Left hindlimb (tissue), 1 donor: ENCODE measurements at places on chromosomes 7 and 10.

- DNase-seq: no peak
Measured at GRCh38 chr10:67280405-67280804, 354.6 kb downstream of the LRRTM3 start.

- DNase-seq: no peak
Measured at GRCh38 chr10:20871970-20872369, 25.1 kb downstream of the NEBL start.

GRCh38 chr7:156606691-156607331 lies 33.8 kb upstream of the RNF32 start:
- DNase-seq: no peak

DNA sequence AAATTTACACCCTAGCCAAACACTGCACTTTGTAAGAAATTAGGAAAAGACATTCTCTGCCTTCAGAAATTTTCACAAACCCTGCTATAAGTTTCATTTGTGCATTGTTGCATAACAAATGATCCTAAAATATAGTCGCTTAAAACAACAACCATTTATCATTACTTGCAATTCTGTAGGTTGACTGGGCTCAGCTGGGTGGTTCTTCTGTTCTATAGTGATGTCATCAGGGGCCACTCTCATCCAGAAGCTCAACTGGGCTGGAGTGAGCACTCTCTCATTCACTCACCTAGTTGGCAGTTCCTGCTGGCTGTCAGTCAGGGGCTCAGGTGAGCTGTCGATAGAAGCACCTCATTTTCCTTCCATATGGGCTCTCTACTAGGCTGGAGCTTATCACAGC lies 20.7 kb upstream of the FGFR2 start:
- DNase-seq: no peak

DNA sequence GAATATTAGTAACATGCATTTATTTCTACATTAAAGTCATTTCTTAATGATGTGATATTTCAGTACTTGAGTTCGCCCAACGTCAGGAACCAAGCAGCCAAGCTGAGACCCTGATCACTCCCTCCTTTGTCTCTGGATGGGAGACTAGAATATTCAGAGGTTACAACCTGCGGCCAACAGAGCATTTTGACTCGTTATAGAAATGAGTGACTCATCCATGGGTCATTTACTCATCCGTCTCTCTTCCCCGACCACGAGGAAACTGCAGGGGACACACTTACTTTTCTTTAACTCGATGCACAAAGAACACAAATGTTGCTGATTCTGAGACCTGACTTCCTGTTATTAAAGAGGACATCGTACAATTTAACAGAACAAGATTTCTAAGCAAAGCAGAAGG lies 343.3 kb downstream of the FRMD4A start:
- DNase-seq: no peak

- DNase-seq: no peak
Measured at GRCh38 chr10:95178797-95179196, 15.2 kb upstream of the ACSM6 start.
